Stimulated activated CD8-positive, alpha-beta memory T cell treated with anti-CD3 and anti-CD28 coated beads, Interleukin-7, amount 100 ng/mL, for 1 hour (primary cell): ENCODE measurements at places on chromosomes 1 and 21.

DNA sequence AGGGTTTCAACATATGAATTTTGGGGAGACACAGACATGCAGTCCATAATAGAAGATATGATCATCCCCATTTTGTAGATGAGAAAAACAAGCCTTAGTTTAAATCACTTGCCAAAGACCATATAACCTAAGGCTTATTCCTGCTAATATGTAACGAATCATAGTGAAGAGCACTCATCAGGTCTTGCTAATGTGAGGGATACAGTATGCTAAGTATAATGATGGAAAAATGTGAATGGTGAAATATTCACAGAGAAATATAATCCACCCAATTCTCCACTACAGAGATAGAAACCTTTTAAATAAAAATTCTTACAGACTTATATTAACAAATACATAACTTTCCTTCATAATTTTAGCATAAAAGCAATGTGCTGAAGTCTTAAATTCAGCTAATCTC lies 18.9 kb downstream of the ERICH3 start:
- no peak for DNase-seq

GRCh38 chr1:12525311-12526181 lies 92.5 kb downstream of the DHRS3 start:
- DNase-seq, result no peak

DNA sequence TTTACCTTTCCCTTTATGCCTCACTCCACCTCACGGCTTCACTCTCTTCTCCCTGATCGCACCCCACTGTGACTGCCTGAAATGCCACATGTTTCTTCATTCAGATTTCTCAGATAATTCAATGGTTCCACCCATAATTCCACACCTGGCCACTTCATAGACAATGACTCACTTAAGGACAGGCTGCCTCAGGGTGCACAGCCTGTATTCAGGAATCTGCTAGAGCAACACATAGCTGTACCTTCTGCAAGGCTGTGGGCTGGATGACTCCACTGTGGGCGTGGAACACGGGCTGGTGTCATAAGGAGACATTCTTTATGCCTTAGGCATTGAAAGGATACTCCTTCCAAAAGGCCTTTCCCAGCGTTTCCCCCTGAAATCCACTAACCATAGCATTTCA lies 36.1 kb downstream of the L1TD1 start:
- no peak for DNase-seq

GRCh38 chr1:95195046-95195445 lies 39.0 kb upstream of the RWDD3 start:
- no peak for DNase-seq

DNA sequence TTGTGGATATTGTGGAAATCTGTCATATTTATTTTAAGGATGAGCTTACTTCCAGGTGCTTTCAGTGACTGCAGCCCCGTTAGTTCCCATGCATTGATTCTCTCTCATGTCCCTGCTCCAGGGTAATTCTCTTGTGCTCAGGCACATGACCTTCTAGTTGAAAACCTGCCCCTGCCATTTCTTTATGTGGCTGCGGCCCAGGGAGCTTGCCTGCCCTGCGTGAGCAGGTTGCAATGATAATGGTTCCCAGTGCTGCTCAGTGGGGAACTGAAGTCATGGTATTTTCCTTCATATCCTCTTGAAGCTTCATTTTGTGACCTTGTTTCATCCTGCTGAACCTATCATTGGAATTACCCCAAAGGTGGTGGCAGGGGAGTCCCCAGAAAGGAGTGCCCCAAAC lies 229.8 kb downstream of the DISC1 start:
- DNase-seq, result no peak

- DNase-seq, result no peak
Measured at GRCh38 chr1:205739348-205740160, 10.4 kb downstream of the NUCKS1 start.

DNA sequence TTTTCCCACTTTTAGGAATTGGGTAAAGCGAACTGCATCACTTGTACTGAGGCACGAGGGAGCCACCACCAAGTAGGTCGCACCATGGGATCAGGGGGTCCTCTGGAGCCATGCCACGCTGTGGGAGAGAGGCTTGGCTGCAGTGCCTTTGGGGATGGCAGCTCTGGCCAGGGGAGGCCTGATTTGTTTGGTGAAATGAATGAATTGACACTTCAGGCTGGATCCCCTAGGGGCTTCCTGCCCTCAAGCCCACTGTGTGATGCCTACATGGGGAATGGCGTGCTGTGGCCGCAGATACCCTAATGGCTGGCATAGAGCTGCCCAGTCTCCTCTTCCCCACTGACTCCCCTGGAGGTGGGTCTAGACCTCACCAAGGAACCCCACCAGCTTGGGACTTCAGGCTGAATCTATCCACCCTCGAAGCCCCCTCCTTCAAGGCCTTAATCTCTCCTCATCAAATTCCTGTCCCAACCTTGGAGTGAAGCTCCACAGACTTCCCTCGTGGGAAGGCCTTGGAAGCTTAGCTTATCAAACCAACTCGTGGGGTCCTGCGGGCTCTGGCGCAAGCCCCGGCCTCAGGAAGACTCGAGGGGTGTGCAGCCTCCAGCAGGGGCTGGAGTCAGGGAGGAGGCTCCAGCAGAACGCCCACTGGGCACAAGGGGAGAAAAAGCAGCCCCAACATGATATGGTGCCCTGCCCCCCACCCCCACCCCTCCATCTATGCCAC lies 64.6 kb downstream of the VWA5B1 start:
- DNase-seq, result no peak

- no peak for DNase-seq
Measured at GRCh38 chr1:24294716-24295371, 24.3 kb upstream of the GRHL3 start.

DNA sequence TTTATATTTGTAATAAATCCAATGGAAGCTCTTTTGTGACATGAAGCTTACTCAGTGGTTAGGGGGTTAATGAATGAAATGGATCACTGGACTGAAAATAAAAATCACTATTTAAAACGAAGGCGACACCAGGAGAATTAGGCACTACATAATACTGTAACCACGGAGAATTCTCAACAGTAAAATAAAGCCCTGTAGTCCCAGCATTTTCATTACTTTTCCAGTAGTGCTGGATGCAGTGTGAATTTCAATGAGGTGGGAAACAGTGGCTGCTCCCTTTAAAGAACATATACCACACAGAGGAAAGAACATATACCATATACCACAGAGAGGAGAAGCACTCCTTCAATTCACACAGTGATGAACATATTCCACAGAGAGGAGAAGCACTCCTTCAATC lies 275.0 kb downstream of the SMYD3 start:
- no peak for DNase-seq

- no peak for DNase-seq
Measured at GRCh38 chr1:110339407-110340206, 430 bp downstream of the RBM15 start.

- DNase-seq, result no peak
Measured at GRCh38 chr1:116425987-116426386, 52.9 kb downstream of the ATP1A1 start.

DNA sequence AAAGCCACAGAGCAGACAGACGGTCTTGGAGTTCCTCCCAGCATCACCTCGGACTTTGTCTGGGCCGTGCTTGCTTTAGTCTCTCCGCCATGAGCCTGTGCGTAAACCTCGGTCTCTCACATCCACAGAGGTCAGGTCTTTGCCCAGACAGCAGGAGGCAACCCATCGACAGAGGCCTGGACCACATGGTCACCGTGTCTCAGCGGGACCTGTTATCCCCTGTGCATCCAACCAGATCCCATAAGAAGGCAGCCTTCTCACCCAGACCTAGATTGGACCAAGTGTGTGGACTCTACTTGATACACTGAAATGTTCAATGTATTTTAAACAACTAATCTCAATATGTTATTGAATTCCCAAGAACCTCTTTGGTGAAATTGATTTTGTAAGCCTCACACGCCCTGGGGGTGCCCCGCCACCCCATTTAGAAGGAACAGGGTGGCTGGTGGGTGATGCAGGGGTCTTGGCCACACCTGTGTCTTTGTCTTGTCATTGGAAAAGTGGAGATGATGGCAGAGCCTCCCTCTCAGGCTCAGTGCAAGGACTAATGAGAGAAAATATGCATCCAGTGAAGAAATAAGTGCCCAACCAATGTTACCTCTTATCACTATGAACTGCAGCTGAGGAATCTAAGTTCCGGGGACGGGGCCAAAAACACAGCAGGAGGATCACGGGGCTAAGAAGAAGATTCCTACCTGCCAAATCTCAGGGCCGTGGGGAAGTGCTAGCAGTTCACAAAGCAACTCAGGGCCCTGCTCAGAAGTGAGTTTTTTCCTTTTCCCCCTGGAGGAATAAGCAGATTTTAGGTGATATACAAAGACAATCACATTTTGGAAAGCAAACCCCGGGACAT lies 101.6 kb upstream of the BACE2 start:
- DNase-seq, result no peak

DNA sequence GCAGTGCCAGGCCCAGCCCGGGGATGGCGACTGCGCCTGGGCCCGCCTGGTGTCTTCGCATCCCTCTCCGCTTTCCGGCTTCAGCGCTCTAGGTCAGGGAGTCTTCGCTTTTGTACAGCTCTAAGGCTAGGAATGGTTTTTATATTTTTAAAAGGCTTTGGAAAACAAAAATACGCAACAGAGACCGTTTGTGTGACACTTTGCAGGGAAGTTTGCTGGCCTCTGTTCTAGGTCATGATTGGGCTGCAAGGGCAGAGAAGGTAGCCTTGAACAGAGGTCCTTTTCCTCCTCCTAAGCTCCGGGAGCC lies 719 bp downstream of the SOD1 start:
- DNase-seq, result no peak

GRCh38 chr1:96741335-96741734 lies 19.8 kb downstream of the PTBP2 start:
- no peak for DNase-seq

- no peak for DNase-seq
Measured at GRCh38 chr1:66520655-66521054, 13.3 kb upstream of the SGIP1 start.

GRCh38 chr1:32224285-32224684 lies 2.1 kb downstream of the EIF3I start:
- no peak for DNase-seq

GRCh38 chr1:61337441-61337951 lies 255.1 kb downstream of the NFIA start:
- no peak for DNase-seq

GRCh38 chr1:116710420-116711262 lies 43.1 kb upstream of the IGSF3 start:
- DNase-seq, result no peak

DNA sequence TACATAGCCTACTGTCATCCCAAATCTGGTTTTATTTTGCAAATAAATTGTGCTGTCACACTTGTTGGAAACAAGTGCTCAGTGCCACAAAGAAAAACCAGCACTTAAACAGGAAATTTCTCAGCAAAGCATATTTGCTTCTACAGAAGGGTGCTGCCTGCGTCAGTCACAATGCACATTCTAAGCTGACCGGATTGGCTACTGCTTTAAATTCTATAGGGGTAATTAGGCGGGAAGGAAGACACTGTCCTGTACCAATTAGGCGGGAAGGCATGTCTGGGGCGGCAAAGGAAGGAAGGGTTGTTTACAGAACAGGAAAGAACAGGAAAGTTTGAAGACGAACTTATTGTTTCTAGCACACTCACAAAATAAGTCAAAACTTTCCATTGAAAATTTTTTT lies 2.8 kb downstream of the IFI16 start:
- peak; percentile 22 for DNase-seq

DNA sequence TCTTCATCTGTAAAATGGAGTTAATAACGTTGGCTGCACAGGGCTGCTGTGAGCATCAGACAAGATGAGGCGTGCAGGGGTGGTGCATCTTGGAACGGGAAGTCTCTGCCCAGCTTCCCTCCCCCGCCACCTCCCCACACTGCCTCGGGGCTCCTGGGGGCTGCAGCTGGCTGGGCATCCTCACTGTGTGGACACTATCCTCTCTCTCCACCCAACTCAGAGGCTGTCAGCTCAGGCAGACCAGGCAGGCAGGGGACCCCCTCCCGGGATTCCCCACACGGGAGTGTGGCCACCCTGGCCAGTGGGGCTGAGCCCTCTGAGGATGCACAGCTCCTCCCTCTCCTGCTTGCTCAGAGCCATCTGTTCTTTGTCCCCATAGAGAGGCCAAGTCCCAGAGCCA lies 122.7 kb downstream of the CCDC185 start:
- DNase-seq, result no peak

DNA sequence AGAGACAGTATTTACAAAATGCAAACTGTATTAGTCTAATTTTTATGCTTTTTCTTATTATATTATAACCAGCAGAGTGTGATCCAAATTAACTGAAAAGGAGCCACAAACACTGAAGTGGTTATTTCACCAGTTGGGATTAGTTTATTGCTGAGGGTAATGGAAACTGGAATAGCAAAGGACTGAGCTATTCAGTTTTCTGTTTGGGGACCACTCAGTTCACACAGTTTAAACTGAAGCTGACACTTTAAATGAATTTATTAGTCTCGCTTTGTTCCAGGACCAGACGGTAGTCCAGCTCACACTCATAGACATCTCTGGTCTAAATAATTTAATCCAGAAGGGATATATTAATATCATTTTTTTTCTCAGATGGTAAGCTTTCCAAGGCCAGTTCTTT lies 410.7 kb downstream of the LTN1 start:
- no peak for DNase-seq

- no peak for DNase-seq
Measured at GRCh38 chr1:81213279-81213678, 587.5 kb upstream of the ADGRL2 start.

DNA sequence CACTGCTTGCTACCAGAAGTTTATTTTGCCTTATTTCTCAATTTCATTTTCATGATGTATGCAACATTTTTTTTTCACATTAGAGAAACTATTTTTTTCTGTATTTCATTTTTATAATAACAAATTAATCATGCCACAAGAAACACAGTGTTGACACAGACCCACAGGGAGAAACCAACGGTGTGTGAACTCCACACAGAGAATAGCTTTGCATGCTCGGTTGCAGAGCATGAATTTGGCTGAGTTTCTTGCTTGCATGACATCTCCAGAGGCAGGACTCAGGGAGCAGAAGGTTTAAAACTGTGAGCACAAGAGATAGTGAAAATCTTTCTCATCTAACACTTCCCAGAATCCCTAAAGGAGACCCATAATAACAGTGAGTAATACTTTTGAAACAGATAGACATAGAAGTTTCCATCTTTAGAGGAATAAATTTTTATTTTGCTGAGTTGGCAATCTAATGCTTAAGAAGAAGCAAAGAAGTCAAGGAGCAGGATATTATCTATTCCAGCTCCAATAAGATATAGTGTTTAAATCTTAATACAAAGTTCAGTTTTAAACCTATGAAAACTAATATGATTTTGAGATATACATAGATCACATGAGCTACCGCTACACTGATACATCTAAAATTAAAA lies 890.9 kb downstream of the MRPL39 start:
- no peak for DNase-seq
